Naive B cell (primary cell): ENCODE measurements at places on chromosomes 1 and 21.

- DNase-seq = no peak
- H3K4me3 ChIP-seq = no peak overlapping the region
- no peaks in the 10 kb centered on the region for H3K27me3 ChIP-seq
- H3K36me3 ChIP-seq = no peaks in the 10 kb centered on the region
Observed at GRCh38 chr21:25383545-25383944, 223.7 kb downstream of the MRPL39 start.

- H3K4me3 ChIP-seq = peak overlapping the region; percentile 96
- no peaks in the 10 kb centered on the region for H3K36me3 ChIP-seq
- no peaks in the 10 kb centered on the region for H3K27me3 ChIP-seq
- DNase-seq = no peak
- peaks cover 78% of the 10 kb centered on the region for H3K4me1 ChIP-seq
Observed at GRCh38 chr1:32817815-32818786, 648 bp downstream of the S100PBP start.

- no peak for DNase-seq
- H3K27ac ChIP-seq = no peak overlapping the region
- no peaks in the 10 kb centered on the region for H3K4me1 ChIP-seq
Observed at GRCh38 chr1:20349971-20350370, 59.3 kb downstream of the VWA5B1 start.

DNA sequence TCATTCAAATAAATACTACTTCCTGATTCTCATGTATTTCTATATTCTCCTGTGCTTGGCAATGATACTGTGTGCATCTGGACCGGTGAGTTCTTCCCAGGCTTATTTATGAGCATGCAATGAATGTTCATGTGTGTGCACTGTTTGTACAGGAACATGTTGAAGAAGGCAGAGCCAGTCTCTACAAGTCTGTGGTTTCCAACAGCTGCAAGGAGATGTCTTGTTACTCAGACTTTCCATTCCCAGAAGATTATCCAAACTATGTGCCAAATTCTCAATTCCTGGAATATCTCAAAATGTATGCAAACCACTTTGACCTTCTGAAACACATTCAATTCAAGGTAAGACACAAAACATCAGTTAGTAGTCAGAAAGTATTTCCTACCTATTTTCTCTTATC lies 19.1 kb downstream of the FMO1 start:
- H3K27ac ChIP-seq = no peak overlapping the region
- H3K27me3 ChIP-seq = peaks cover 7% of the 10 kb centered on the region
- no peak overlapping the region for H3K4me3 ChIP-seq
- peaks cover 8% of the 10 kb centered on the region for H3K36me3 ChIP-seq
- no peaks in the 10 kb centered on the region for H3K4me1 ChIP-seq
